Lung microvascular endothelial cell (primary cell): ENCODE measurements at places on chromosomes 2 and 18.

DNA sequence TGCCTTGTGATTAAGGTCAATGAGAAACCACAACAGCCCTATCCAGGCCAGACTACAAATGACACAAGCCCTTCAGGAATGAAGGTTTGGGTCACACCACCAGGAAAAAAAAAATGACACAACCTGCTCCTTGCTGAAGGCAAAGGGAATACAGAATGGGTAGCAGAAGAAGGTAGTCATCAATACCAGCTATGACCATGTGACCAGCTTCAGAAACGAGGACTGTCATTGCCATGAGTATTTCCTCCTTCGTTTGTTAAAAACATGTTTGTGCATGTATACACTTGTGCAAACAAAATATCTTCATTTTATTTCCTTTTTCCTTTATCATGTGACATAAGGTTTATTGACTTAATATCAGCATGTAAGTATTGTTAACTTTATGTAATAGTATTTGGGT lies 226.6 kb downstream of the CDH19 start:
- no peak for DNase-seq

- no peak for DNase-seq
These were observed 35.3 kb upstream of the FRZB start for GRCh38 chr2:182901748-182902147.

- DNase-seq, result peak; percentile 35
These were observed 21.7 kb downstream of the KIAA1328 start for GRCh38 chr18:36850527-36851201.

- peak; percentile 40 for DNase-seq
These were observed 3.3 kb upstream of the ZBTB7C start for GRCh38 chr18:48412339-48412929.

DNA sequence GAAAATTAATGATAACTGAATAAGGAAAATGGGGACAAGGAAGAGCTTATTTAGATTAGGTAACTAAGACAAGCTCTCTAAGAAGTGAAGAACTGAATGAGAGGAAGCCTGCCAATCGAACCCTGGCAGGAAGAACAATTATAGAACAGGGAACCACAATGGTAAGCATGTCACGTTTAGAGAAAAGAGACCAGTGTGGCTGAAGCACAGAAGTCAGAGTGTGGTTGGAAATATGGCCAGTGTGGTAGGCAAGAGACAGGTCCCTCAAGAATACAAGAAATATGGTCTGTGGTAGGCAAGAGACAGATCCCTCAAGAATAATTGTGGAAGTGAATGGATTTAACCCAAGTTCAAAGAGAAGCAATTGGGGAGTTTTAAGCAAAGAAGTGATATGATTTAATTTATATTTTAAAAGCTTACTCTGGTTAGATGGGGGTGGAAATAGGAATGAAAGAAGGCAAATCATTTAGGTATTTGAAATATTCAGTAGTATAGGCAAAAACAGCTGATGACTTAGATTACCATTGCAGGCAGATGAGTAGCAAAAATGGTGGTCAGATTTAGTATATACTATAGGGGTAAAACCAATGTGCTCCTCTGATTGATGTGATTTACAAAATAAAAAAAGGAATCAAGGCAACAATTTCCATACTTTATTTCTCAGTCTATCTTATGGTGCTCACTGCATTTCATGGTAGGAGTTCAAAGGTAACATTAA lies 38.8 kb upstream of the ERMN start:
- DNase-seq, result no peak

DNA sequence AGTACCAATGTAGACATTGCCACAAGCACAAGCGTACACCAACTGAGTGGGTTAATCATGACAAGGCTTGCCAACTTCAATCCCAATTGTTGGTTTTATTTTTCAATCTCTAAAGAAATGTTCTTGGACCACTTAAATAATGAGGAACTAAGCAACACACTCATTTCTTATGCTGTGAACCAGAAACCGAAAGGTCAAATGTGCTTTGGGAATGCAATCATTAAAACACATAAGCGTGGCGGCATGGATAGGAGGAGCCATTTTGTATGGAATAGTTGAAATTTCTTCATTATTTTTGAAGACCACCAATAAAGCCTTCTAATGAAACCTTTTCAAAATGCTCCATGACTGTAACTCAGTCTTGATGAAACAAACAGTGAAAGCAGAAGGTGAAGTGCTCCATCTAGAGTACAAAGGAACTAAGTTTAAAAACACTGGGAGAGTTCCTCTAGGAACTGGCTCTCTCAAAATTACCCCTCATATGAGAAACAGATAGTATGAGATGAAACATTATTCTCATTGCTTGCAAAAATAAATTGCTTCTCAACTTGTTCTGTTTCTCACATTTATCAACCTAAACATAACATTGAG lies 113.2 kb upstream of the CHST9 start:
- no peak for DNase-seq
